Globus pallidus (tissue), 1 donor: ENCODE measurements at places on chromosomes 2 and 18.

DNA sequence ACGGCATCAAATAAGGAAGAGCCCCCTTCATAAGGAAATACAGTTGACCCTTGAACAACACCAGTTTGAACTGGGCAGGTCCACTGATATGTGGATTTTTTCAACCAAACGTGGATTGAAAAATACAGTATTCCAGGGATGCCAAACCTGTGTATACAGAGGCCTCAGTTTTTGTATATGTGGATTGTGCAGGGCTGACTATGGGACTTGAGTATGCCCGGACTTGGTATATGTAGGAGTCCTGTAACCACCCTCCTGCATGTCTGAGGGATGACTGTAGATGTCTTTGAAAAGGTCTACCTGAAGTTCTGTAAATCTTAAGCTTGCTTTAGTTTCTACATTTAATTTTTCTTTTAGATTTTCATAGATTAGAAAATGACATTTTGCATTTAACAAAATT lies 50.0 kb downstream of the EML4 start:
- DNase-seq = no peak

DNA sequence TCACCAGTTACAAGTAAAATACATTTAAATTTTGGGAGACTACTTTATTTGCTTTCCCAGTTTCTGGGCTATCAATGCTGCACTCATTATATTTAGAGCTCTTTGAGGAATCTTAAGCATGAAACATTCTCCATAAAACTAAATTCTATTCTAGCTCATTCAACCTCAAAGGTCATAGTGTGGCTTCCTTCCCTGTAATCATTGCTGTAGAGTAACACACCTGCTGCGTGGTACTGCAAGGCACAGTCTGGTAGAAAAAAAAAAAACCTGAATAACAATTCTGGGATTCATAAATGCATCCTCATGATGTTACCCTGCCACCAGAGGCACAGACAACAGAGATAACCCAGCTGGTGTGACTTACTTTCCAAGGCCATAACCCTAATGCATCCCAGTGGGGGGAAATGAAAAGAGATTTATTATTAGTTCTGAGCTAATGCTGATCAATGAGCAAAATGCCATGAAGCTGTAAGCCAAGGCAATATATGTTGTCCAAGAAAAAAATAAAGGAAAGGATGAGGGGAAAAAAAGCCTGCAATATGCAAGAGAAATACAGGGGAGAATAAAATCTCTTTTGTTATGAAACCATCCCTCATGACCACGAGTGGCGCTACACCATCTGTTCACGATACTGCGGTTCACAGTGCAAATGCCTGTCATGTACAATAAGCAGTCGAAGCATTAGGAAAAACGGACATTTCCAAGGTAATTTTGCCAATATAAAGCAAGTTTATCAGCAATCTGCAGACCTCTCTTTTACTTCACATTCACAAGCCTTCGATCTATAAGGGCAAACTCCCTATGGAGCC lies 1481.6 kb upstream of the PIK3C3 start:
- no peak for DNase-seq

DNA sequence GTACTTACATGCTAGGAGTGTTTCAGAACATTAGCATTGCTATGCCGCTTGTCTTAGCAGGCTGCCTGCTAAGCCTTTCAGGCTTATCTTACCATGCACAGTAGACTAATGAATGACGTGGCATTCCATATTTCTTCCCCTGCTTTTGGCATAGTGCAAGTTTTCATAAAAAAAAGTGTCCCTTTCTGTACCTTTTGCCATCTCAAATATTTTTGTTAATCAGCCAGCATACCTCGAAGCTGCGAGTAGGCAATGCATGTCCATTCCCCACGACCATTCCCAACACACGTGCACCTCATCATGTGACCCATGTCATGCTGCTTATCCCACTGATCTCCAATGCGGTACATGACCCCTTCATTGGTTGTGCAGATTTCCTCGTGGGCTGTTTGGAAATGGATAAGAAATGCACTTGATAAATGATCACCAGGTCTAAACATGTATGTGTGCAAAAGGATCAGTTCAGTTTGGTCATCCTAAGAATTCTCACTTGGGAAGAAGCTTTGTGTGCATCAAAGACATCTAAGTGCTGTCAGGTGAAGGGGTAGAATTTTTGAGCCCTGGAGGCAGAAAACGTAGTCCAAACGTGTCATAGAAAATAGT lies 13.9 kb downstream of the FN1 start:
- DNase-seq = no peak

- DNase-seq = peak; percentile 18
Observed at GRCh38 chr2:129396980-129397599, 582.4 kb upstream of the RAB6C start.

DNA sequence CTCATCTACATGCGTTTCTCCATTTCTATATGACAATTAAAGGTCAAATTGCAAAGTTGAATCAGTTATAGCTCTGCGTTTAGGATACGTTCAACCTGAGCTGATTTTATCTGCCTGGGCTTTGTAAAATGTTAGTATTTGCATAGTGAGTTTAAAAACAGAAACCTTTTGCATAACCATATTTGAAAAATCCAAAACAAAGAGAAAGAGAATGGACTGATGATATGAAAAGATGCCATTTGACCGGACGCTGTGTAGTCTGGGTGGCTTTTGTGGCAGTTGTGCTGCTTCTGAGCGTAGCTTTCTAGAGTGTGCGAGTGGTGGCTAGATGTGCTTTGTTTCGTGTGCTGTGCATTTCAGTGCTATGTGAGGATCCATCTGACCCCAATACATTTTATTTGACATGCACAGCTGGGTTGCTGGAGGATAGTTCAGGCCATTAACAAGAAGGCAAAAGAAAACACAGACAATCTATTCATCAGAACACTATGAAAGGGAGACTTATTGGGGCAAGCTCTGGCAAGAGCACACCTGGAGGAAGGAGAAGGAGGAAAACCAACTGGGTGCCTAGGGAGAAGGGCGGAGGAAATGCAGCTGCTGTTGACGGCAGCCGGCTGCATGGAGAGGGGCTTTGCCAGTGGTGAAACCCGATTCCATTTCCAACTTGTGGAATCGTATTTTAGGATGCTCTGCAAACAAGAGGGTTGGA lies 126.8 kb downstream of the ACOXL start:
- DNase-seq = peak; percentile 51

DNA sequence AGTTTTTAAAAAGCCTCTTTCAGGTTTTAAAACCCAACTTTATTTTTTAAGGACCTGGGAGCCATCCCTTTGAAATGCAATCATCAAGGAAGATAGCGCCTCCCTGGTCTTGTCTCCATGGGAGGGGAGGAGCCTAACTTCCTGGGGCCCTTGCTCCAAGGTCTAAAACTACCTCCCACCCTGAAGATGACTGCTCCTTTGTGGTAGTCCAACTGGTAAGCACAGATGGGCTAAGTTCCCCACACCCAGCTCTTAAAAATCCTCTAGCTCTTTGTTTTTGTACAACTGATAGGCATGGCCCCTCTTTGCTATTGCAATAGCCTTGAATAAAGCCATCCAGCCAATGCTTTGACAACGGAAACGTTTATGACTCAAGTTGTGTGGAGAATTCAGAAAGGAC lies 716.8 kb downstream of the CBLN2 start:
- DNase-seq = no peak

- DNase-seq = no peak
Observed at GRCh38 chr2:138974651-138975050, 194.5 kb upstream of the NXPH2 start.
